ENCODE measurements at places on chromosomes 12 and 14.

DNA sequence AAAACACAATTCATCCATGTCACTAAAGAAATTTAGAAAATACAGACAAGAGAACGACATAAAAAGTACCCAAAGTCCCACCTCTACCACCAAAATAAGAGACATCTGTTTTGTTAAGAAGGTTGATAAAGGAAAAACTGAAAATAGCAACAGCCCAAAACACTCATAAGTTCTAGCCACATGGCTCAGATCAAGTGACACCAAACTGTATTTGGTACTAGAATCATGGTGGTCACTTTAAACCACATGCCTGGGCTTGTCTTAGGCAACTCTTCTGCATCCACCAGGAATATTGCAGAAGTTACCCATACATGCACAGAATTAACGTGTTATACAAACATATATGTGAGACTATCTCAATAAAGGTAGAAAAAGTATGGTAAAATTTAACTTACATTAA, 78.2 kb upstream of the GTF2A1 start:
- DNase-seq: no peak

DNA sequence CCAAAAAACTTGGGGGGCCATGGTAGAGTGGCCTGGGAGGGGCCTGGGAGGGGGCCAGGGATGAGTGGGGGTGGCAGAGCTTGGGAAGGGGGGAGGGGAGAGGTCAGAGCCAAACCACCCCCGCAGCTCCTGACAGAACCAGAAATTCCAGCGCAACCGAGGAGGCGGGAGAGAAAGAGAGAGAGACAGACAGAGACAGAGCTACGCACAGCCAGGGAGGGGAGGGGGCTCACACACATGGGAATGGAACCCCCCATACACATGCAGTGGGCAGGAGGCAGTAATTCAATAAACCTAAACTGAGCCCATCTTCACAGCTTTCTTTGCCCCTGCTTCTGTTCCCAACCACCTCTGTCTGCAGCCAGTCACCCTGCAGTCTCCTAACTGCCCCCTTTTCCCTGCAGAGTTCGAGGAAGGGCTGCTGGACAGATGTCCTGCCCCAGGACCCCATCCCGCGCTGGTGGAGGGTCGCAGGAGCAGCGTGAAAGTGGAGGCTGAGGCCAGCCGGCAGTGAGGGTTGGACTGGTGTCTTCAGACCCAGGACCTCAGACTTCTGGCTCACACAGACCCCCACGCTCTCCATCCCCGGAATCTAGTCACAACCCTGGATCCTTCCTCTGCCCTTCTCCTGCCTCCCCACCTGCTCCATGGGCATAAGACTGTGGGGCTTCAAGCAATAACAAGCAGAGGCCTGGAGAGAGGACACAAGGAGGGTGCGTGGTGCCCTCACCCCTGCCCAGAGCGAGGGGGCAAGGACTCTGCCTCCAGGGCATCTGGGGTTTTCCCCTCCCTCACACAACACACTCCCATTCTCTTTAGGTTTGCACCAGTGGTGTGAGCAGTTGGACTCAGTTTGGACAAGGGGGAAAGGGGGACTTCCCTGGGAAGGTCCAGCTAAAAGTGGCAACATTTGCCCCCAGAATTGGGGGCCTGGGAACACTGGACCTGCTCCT, 5.6 kb downstream of the NAB2 start:
- DNase-seq: no peak

DNA sequence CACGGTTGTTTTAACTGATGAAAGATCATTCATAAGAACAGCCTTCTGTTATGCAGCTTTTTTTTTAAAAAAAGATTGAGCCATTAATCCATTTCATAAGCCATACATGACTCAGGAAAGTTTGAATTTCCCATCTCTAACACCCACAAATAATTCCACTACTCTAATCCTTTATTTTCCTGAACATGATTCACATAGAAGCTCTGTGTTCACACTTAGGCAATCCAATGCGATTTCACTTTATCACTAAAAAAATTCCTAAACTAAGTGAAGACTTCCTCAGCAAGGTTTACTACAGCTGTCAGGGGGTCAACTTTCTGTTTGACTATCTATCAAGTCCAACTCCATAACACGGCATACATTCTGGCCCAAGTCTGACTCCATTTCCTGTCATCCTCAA, 25.9 kb downstream of the PKP2 start:
- DNase-seq: no peak

DNA sequence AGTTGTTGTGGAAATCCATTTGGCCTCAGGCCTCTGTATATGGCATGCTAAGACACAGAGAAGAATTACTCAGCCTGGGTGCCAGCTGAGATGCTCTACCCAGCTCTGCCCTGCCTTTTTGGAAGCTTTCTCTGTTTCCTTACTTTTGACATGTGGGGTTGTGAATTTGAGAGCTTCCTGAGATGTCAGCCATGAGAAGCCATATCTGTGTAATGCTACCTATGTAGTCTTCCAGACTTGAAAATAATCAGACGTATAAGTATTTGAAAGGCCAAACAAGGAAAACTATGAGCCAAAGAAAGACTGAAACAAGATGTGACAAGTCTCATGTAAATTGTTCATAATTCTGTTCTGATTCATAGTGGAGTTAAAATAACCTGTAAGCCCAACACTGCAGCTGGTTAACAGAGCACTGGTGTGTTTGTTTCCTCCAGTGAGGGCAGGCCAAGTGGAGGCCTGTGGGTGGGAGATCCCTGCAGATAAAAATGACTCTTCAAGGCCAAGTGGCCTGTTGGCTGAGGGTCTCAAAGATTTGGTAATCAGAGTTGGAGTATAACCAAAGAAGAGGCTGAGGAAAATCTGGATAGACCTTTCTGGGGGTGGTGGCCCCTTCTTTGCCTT, 94.0 kb downstream of the TMX1 start:
- DNase-seq: no peak

DNA sequence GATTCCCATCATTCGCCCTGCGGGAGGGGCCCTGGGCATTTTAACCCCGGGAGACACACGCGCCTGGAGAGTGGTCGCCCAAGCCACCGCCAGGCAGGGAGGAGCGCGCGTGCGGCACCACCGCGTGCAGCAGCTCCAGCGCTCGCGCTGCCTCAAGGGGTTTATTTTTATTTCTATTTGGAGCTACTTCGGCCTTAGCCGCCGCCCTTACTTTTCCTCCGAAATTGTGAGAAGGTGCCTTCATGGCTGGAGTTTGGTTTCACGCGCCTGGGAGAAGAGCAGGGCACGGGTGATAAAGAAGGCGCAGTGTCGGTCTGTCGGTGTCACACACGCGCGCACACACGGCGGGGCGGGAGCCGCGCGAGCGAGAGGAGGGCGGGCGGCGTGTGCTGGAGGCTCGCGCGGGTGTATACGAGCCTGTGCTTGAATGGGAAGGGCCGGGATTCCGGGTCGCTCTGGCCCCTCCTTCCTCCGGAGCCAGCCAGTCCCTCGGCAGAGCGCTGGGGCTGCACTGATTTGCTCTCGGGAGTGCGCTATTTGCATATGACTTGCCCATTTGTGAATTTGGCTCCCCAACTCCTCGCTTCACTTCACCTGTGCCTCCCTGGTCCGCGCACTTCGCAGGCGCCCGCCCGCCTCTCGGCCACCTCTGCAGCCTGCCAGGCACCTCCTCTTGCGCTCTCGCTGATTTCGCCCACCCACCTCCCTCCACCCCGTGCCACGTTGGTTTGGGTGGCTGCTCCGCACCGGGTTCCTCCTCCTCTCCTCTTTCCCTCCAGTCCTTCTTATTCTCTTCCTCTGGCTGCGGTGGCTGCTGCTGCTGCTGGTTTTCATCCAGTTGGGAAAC, 932.3 kb downstream of the DIO2 start:
- DNase-seq: peak; percentile 44

Measured in amniotic stem cell (primary cell).